ENCODE measurements at places on chromosomes 3 and 15. TPM values are rescaled to one million over a fixed set of nuclear protein-coding genes. Genes with fewer than 3 reads are reported as not detected.

Gene IGSF10
- total RNA-seq = 0.13 TPM

Gene POC1A
- 29.3 TPM for total RNA-seq

Gene CCR8
- 0.64 TPM for total RNA-seq

Gene LDHAL6B
- total RNA-seq = not detected

Gene ACSBG1
- total RNA-seq = 3.2 TPM

Gene IMPG2
- total RNA-seq = 0.02 TPM
